Hematopoietic multipotent progenitor cell treated with erythropoietin and hydrocortisone succinate and interleukin-3 and kit ligand, for 6 days (in vitro differentiated cells): ENCODE measurements at places on chromosomes 3 and 15.
A peak's percentile ranks its signal among the peaks of the same experiment; 100 is the strongest.

- DNase-seq, result no peak
These were observed 110.1 kb upstream of the PLXNA1 start for GRCh38 chr3:126872701-126873342.

GRCh38 chr15:98899272-98900021 lies 108.1 kb downstream of the PGPEP1L start:
- DNase-seq, result peak; percentile 51

- no peak for DNase-seq
These were observed 249.6 kb downstream of the TLE3 start for GRCh38 chr15:69848096-69848495.

- no peak for DNase-seq
These were observed 19.4 kb upstream of the PLXNA1 start for GRCh38 chr3:126963261-126964190.

DNA sequence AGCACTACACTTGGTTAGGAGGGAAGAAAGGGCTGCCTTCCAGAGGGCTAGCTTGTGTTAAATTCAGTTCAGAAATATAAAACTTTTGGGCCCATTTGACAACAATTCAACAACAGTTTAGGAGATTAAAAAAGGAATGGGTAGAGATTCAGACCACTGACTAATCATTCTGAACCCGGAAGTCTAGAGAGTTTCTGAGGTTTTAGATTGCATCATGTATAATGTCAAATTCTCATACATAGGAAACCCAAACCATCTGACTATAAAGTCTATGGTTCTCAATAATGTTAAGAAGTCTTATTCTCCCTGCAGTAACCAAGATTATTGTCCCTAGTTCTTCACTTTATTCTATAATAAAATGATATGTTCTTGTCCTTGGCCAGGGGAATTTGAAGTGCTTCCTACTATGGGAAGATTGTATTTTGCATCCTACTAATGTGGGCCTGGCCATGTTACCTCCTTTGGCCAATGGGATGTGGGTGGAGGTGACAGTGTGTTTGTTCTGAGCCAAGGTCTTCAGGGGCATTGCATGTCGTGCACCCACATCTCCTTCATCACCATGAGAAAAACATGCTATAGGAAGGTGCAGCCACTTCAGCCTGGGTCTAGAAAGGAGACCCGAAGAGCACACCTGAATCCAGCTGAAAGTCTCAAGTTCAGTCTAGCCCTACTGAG lies 66.4 kb upstream of the CCNL1 start:
- peak; percentile 16 for DNase-seq

- DNase-seq, result no peak
These were observed 276.4 kb downstream of the POLQ start for GRCh38 chr3:121269389-121269788.

GRCh38 chr15:78837543-78837942 lies 26.3 kb upstream of the ADAMTS7 start:
- no peak for DNase-seq

GRCh38 chr3:135412475-135412874 lies 553.1 kb upstream of the PPP2R3A start:
- DNase-seq, result no peak

- peak; percentile 34 for DNase-seq
These were observed 781.6 kb upstream of the CFAP20DC start for GRCh38 chr3:59831394-59831793.

DNA sequence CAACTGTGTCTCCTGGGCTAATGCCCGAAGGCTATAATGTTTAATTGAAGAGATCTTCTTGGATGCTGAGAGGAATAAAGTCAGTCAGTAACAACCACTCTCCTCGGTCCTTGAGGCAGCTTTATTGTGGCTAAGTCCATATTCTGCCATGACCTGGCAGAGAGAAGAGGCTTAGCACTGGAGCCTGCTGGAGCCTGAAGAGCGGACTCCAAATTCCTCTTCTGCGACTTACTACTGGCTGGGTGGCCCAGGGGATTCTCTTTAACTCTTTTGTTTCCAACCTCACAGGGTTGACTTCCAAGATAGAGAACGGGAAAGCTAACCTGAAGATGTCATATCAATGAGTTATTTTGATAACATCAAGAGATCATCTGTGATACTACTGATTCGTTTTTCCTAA lies 71.1 kb downstream of the MYO1E start:
- no peak for DNase-seq

GRCh38 chr3:69881756-69882428 lies 117.6 kb upstream of the SAMMSON start:
- DNase-seq, result no peak

GRCh38 chr3:89947337-89947954 lies 840.0 kb downstream of the EPHA3 start:
- no peak for DNase-seq

DNA sequence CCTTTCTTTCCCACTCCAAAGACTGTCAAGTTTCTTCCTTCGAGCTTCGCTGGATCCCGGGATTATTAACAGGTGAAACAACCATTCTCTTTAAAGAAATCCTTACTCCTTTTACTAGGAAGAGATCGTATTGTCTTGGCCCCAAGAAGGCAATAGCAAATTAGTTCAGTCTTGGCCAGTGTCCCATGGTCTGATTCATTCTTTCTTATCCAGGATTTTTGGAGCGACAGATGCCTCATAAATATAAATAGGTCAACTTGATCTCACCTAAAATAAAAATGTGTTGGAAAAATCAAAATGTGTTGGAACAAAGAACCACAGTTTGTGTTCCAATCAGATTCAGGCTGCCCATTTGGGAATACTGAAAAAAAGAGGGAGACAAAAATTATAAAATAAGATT lies 140.1 kb upstream of the TMEM108 start:
- no peak for DNase-seq

GRCh38 chr3:191680989-191681597 lies 220.1 kb downstream of the PYDC2 start:
- no peak for DNase-seq

DNA sequence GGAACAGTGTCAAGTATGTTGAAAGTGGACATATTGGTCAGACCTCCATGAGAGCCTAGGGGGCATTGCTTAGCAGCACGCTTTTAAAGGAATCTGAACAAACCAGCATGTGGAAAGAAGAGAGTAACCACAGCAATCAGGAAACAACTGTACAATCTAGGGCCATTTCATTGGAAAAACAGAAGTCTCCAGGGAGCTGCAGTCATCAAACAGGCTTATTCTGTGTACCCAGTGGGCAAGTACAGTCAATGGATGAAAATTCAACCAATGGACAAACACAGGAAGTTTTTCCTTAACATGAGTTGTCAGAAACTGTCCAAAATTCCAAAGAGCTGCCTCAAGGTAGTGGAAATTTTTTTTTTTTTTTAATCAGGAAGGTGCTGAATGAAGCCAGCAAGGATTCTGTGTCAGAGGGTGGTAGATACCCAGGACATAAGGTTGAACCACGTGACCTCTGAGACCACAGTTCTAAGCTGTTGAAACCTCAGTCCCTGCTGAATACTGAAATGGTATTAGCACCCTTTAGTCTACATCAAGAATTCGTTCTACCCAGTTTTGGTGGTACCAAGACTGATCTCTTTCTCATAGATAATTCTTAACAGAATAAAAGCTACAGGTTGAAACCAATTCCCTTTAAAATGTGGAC lies 4.4 kb upstream of the DLG1 start:
- DNase-seq, result no peak

GRCh38 chr3:13162549-13163320 lies 89.5 kb upstream of the IQSEC1 start:
- DNase-seq, result no peak

DNA sequence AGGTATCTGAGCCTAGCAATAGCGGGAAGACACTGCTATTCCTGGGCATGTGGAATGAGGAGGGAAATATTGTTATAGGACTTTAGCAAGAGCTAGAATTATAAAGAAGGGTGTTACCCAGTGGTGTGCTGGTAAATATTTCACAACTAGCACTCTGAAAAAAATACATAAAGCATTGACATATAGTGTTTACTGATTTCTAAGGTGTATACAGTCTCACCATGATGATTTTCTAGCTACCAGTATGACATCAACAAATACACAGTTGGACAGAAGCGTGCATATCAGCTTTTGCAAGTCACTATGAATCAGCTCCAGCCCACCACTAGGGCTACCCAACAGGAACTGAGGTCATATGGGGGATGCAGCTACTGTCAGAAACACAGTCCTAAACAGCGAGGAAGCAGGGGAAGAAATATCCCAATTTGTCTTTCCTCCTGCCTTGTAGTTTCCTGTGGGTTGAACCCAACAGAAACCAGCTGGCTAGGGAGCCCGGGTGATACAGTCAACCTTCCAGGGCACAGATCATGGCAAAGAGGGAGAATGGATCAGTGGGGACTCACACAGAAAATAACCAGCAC lies 39.6 kb downstream of the HGD start:
- DNase-seq, result peak; percentile 85

- DNase-seq, result no peak
These were observed 369.2 kb upstream of the IL12A start for GRCh38 chr3:159619341-159619885.

DNA sequence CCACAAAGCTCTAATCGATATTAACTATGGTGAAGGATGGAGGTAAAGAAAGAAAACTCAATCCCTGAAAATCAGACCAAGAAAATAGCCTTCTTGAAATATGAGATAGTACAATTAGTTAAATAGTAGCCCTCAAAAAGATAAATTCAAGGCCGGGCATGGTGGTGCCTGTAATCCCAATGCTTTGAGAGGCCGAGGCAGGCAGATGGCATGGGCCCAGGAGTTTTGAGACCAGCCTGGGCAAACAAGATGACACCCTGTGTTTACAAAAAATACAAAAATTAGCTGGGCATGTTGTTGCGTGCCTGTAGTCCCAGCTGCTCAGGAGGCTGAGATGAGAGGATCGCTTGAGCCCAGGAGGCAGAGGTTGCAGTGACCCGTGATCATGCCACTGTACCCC lies 31.6 kb upstream of the CEP152 start:
- DNase-seq, result no peak

- DNase-seq, result peak; percentile 80
These were observed 34.4 kb downstream of the TFRC start for GRCh38 chr3:196047391-196048030.

GRCh38 chr3:180875124-180875698 lies 37.3 kb upstream of the FXR1 start:
- DNase-seq, result no peak

DNA sequence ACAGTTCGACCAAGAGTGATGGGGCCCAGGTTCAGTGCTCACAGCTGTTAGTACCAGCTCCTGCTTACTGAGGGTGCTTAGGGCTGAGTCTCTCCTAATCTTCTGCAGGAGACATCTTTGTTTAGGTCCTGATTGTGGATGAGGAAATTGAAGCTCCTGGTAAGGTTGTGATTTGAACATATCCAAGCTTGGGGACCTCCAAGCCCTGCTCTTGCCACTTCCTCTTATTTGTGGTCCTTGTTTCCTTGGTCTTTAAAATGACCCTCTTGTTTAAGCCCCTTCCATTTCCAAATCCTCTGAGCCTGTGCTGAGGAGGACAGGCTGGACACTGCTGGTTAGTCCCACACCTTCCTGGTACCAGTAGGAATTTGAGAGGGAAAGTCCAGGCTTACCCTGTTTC lies 87.0 kb downstream of the EEFSEC start:
- DNase-seq, result peak; percentile 5

- peak; percentile 43 for DNase-seq
These were observed 74.3 kb downstream of the TJP1 start for GRCh38 chr15:29747837-29748417.

DNA sequence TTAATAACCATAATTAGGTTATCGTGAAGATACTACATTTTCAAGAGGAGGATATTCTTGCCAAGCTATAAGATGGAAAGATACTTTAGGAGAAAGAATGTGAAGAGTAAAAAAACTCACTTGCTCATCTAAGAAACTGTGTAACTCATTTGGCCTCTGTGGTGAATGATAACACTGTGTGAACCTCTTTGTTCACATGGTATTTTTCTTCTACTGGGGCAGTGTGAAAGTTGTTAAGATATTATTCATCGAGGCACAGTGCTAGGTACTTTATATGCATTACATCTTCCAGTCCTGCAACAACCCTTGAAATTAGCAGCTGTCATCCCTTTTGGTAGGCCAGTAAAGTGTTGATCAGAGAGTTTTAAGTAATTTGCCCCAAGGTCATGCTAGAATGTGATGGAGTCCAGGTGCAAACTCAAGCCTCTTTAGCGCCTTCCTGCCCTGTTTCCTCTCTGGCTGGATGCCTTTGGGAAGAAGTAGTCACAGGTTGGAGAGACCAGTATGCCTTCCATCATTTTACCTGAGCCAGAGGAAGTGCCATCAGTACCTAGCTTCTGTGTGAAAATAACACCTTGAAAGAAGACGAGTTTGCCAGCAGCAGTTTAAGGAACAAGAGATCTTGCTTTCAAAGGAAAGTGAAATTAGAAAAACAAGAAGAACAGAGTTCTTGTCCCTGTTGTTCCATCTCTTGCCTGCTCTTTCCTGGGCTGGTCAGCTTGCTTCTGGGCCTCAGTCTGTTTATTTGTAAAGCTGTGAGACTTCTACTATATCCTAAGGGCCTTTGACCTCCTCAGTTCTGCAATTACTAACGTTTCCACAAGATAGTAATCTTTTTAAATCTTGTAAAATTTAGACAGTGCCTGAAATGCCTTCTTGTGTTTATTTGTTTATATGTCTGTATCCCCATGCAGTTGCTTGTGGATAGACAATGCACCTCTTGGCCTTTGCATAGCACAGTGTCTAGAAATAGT lies 179.3 kb downstream of the FNDC3B start:
- no peak for DNase-seq
